Activated CD8-positive, alpha-beta memory T cell treated with anti-CD3 and anti-CD28 coated beads for 4 hours (primary cell): ENCODE measurements at places on chromosomes 6 and 20.

- no peak for DNase-seq
Observed at GRCh38 chr20:32752458-32753250, 9.4 kb upstream of the COMMD7 start.

DNA sequence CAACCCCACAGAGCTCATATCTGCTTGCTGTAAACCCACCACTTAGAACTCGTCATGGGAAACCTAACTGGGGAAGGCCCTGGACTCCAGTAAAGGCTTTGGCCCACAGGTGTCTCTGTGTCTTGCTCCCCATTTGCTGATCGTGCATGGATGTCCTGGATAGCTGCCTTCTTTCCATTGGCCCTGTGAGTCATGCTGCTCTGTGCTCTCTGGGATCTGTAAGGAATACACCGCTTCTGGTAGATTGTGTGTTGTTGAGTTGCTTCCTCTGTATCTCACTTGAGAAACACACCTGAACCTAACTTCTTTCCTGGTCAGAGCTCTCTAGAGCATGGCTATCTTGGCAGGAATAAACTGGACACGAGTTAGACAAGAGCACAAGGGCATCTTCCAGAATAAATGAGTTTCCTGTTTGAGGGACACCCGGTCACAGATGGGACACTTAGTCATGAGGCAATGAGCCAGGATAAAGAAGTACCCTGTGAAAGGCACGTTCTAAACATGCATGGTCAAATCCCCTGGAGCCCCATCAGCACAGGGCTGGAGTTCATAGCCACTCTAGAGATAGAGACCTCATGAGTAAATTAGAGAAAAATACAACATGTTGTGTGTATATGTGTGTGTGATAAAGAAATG lies 99.6 kb upstream of the TMEM170B start:
- DNase-seq: no peak

GRCh38 chr6:106092279-106092678 lies 6.1 kb downstream of the PRDM1 start:
- no peak for DNase-seq

- no peak for DNase-seq
Observed at GRCh38 chr6:35311390-35312075, 13.9 kb downstream of the DEF6 start.

GRCh38 chr6:43835872-43836419 lies 65.9 kb downstream of the VEGFA start:
- DNase-seq: no peak

- DNase-seq: peak; percentile 51
Observed at GRCh38 chr6:43263314-43264178, 20.3 kb downstream of the TTBK1 start.

GRCh38 chr6:38248500-38249234 lies 391.1 kb downstream of the BTBD9 start:
- no peak for DNase-seq

DNA sequence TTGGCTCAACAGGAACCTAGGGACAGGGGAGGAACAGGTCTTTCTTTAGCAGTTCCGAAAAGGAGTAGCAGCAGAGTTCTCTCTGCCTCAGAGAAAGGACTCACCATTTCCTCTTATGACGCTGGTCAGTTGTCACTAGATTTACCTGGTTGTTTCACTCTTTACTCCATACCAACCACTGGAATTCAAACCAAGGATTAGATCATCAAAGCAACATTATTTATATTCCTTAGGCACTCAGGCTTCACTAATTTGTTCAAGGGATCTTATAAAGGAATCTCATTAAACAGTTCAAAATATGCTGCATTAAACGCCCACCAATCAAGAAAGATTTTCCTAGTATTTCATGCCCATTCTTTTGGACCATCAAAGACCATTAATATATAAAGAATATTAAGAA lies 1129.5 kb upstream of the MAP3K7 start:
- no peak for DNase-seq
